ENCODE measurements at places on chromosomes 7 and 10.
A peak's percentile ranks its signal among the peaks of the same experiment; 100 is the strongest.

GRCh38 chr7:70574314-70574834 lies 557.6 kb upstream of the GALNT17 start:
- DNase-seq = no peak

GRCh38 chr7:70421319-70421718 lies 710.6 kb upstream of the GALNT17 start:
- no peak for DNase-seq

GRCh38 chr7:78649976-78650375 lies 803.5 kb downstream of the MAGI2 start:
- DNase-seq = no peak

DNA sequence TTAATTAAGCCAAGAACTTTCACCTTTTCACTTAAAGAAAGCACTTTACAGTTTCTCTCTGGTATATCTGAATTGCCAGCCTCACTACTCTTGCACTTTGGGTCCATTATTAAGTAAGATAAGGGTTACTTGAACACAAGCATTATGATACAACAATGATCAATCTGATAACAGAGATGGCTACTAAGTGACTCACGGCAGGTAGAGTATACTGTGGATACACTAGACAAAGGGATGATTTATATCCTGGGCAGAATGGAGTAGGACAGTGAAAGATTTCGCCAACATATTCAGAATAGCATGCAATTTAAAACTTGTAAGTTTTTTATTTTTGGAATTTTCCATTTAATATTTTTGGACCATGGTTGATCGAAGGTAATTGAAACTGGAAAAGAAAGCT lies 34.3 kb upstream of the ITGB8 start:
- DNase-seq = no peak

- no peak for DNase-seq
Observed at GRCh38 chr10:81847675-81848074, 27.3 kb upstream of the NRG3 start.

DNA sequence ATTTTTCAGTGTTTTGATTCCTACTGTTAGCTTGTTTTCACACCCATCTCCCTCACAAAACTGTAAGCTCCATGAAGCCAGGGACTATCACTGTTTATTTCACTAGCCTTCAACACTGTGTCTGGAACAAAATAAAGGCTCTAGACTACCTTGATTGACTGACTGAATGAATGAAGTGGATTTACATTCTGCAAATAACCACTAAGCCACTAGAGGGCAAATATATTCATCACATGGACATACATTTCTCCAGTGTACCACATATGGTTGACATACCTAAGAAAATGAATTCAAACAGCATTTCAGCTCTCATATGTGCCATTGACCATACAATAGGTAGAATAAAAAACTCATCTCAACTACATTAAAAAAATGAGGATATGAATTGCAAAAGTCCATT lies 185.9 kb downstream of the RAB11FIP2 start:
- DNase-seq = no peak

DNA sequence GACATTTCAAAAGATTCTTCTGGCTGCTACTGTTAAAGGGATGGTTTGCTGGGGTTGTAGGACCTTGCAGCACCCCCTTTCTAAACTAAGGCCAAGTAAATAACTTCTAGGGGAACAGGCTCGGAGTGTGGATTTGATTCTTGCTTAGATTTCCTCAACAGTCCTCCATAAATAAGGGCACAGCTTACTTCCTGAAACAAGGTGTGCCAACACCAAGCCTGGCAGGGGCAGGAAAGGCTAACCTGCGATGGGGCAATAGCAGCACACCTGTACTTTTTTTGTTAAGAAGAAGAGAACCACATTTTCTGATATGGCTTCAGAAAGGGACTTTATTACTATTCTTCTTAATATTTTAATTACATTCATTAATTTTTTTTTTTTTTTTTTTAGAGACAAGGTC lies 121.9 kb downstream of the RNF216 start:
- no peak for DNase-seq

- DNase-seq = no peak
Observed at GRCh38 chr7:81036057-81036456, 117.2 kb upstream of the SEMA3C start.

DNA sequence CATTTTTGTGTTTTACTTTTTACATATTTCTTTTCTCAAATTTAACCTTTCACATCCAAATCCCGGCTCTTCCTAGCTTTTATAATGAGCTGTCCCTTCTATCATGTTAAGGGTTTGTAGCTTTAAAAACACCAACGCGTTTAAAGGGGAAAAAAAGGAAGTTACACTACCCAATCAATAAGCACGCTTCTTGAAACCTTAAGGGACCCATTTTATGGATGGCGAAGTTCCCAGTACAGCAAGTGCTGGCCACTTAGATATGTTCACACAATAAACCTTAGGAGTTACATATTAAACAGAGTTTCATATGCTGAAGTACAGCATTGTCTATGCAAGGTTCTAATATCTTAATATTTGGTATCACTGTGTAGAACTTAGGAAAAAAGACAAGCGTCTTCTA lies 1.8 kb downstream of the GNG11 start:
- DNase-seq = no peak

- no peak for DNase-seq
Observed at GRCh38 chr10:5956146-5956936, 21.0 kb downstream of the IL15RA start.

DNA sequence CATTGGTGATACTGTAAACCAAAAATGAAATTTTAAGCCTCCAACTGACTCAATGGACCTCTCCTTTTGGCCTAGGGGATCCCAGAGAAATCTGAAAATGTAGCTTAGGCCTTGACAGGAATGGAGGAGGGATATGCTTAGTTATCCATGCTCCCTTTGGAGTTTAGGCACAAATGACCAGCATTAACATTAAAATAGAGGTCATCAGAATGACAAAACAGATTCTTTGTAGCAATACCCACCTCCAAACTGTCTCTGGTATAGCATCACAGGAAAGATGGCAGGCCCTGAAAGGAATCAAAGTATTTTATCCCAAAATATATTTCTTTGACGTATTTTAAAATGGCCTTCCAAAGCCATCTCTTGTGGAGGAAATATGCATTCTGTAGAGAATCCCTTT lies 39.1 kb upstream of the LRRN3 start:
- DNase-seq = no peak

DNA sequence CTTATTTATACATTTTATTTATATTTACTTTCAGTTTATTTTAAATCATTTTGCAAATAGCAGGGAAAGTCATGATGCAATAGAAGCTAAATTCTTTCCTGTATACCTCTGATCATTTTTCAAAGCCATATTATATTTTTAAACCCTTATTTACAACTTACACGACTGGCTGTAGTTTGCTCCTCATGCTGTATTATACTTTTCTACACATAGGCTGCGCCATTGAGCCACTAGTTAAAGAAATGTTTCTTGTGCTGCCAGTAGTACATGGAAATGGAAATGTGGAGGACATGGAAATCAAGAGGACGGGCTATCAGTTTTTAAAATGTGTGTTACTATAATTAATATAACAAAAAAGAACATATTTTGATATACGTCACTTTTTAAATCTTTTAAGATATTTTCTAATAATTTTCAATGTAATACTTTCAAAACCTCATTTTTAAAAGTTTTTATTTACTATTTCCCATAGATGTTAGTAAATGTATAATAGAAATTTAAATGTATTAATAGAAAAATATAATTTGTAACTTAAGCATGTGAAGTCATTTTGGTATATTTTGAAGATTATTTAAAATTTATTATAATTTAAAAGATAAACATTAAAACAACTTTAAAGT lies 118.5 kb downstream of the VTI1A start:
- no peak for DNase-seq

GRCh38 chr10:133318494-133319127 lies 9.9 kb downstream of the ZNF511 start:
- peak; percentile 65 for DNase-seq

- no peak for DNase-seq
Observed at GRCh38 chr10:98205351-98205750, 62.6 kb downstream of the LOXL4 start.

- DNase-seq = no peak
Observed at GRCh38 chr10:113108194-113108835, 158.3 kb downstream of the TCF7L2 start.

DNA sequence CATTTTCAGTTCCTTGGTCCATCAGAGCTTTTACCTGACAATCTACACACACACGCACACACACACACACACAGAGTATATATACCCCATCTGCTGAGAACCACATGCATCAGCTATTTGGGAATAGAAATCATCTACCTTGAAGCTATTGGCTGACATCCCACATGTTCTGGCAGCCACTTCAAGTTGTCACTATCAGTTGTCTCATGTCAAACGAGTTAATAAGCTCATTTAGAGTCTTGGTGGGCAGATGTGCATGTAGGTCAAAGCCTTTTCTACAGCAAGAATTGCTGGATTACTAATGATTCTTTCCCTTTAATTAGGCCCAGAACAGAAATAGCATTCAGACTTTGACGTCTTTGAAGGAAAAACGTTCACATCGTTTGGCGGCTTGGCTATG lies 36.8 kb downstream of the COL28A1 start:
- DNase-seq = no peak

- DNase-seq = no peak
Observed at GRCh38 chr10:130439766-130440165, 303.6 kb downstream of the GLRX3 start.

- DNase-seq = no peak
Observed at GRCh38 chr7:3033136-3033535, 10.5 kb downstream of the CARD11 start.

- no peak for DNase-seq
Observed at GRCh38 chr7:148924011-148924410, 39.9 kb upstream of the EZH2 start.

DNA sequence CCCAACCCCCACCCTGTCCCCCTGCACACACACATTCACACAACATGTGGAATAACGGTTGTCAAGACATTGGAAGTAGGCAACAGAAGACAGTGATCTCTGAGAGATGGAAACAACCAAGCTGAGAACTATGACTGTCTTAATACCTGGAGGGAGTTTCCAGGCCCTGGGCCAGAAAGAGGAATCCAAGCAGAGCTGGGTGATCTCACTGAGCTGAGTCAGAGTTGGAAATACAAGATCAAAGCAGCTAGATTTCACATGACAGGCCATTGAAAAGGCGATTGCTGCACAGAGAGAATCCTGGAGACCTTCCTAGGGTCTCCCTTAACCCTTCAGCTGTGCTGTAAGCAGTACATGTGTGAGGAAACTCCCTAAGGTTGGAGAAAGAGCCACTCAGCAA lies 165.8 kb upstream of the PRSS1 start:
- DNase-seq = no peak

- no peak for DNase-seq
Observed at GRCh38 chr7:41039386-41039953, 663.4 kb downstream of the INHBA start.

GRCh38 chr10:70164163-70164562 lies 6.2 kb downstream of the SAR1A start:
- no peak for DNase-seq

- no peak for DNase-seq
Observed at GRCh38 chr7:81857385-81857784, 87.5 kb upstream of the HGF start.

- DNase-seq = no peak
Observed at GRCh38 chr7:15439853-15440252, 122.0 kb downstream of the AGMO start.

- no peak for DNase-seq
Observed at GRCh38 chr7:22288202-22288601, 68.8 kb downstream of the RAPGEF5 start.

DNA sequence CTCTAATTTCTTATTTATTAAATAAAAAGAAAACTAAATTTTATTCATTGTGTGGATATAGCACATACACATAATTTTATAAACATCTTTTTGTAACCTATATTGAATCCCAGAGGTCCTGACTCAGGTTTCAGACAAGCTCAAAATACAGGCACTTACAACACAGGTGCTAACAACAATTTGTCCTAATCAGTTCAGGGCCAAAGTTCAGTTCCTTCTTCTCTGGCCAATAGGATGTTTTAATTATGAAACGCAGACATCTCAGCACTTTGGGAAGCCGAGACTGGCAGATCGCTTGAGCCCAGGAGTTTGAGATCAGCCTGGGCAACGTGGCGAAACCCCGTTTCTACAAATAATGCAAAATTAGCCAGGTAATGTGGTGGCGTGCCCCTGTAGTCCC lies 15.0 kb downstream of the RPA3 start:
- DNase-seq = no peak

- no peak for DNase-seq
Observed at GRCh38 chr7:148402159-148402558, 188.4 kb upstream of the C7orf33 start.

GRCh38 chr10:133379801-133380666 lies 972 bp downstream of the PAOX start:
- no peak for DNase-seq

- DNase-seq = no peak
Observed at GRCh38 chr10:4981722-4982471, 18.7 kb downstream of the AKR1C1 start.

DNA sequence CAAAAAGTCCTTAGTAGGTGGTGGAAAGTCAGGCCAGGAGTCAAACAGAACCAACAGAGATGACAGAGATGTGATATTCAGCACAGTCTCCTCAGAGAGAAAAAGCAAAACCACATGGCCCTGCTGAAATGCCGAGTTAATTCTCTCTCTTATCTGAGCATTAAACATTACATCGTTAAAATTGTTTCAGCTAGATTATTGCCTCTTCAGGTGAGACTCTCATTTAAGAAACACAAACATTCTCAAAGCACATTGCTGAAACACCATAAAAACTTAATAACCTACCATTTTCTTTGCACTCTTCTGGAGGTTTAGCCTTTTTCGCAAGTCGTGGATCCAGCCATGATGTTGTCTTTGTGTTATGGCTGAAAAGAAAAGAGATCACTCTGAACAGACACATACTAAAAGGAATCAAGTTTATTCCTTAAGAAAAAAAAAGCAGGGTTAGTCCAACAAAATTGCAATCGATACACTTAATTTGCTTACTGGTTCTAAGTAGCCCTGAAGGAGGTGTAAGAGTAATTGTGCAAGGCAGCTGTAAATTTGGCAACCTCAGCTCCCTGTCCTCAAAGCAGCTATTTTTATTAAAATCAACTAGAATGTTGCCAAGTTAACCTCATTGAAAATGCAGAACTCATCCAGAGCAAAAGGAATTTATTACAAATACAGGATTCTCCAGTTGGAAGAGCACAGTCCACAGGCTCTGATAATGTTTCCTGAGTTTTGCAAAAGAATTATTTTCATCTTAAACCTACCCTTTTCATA lies 691.1 kb downstream of the PHTF2 start:
- no peak for DNase-seq

DNA sequence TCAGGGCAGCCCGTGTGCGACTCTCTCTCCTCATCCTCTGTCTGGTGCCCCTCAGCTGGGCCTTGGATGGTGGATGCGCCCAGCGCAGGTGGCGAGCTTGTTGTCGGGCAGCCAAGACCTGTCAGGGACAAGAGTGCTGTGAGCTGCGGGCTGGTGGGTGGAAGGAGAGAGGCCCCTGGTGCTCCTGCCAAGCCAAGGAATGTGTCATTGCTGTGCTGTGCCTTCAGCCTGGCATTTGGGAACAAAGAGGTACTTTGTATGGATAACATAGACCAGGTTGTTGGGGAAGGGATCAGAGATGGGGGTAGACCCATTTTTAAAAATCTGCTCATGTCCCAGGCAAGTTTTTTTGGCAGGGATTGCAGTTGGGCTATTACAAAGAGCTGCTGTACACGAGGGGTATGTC lies 120.9 kb downstream of the PKD1L1 start:
- no peak for DNase-seq

- no peak for DNase-seq
Observed at GRCh38 chr10:75207079-75207856, 3.3 kb upstream of the VDAC2 start.

GRCh38 chr7:27191161-27191731 lies 6.2 kb upstream of the HOXA11 start:
- DNase-seq = no peak
